ENCODE measurements at places on chromosomes 7 and 10. TPM values are rescaled to one million over a fixed set of nuclear protein-coding genes. Genes with fewer than 3 reads are reported as not detected.

The LEP gene
- total RNA-seq, result not detected

The TAF5 gene
- 15.1 TPM for total RNA-seq

The TYW1B gene
- total RNA-seq, result 4.6 TPM

The DPP6 gene
- not detected for total RNA-seq

The METTL2B gene
- total RNA-seq, result 27.3 TPM

The CNNM1 gene
- 0.57 TPM for total RNA-seq

The LBX1 gene
- total RNA-seq, result not detected

The ABCB8 gene
- 57.5 TPM for total RNA-seq

The JCAD gene
- 0.12 TPM for total RNA-seq

The DYDC2 gene
- not detected for total RNA-seq

The CRPPA gene
- 0.58 TPM for total RNA-seq

The MYOZ1 gene
- not detected for total RNA-seq

The JAZF1 gene
- total RNA-seq, result 7.6 TPM

The UNCX gene
- not detected for total RNA-seq

The CPA5 gene
- not detected for total RNA-seq

The TET1 gene
- total RNA-seq, result 3.7 TPM

The CTNNA3 gene
- 0.58 TPM for total RNA-seq

The OR9A2 gene
- not detected for total RNA-seq

The AQP1 gene
- 0.12 TPM for total RNA-seq

The SSC4D gene
- total RNA-seq, result 0.32 TPM

The PKD1L1 gene
- 0.12 TPM for total RNA-seq

The MTURN gene
- total RNA-seq, result 3.7 TPM

The SLIT1 gene
- total RNA-seq, result 1.6 TPM

The VWA2 gene
- total RNA-seq, result not detected

The MPP7 gene
- total RNA-seq, result 20.2 TPM

The GPR26 gene
- total RNA-seq, result not detected

The PNLIPRP3 gene
- total RNA-seq, result not detected

The RAMP3 gene
- not detected for total RNA-seq

The MNX1 gene
- not detected for total RNA-seq

The MYL10 gene
- total RNA-seq, result not detected

The TMEM178B gene
- 0.25 TPM for total RNA-seq

The EIF3B gene
- 148 TPM for total RNA-seq

The OR2A7 gene
- 3.5 TPM for total RNA-seq

The ZNF398 gene
- 15.3 TPM for total RNA-seq

The PILRA gene
- total RNA-seq, result 2.7 TPM

The BLOC1S2 gene
- total RNA-seq, result 46.9 TPM

The C10orf143 gene
- total RNA-seq, result 5.8 TPM

The HGF gene
- total RNA-seq, result not detected

The VWC2 gene
- total RNA-seq, result not detected

The STN1 gene
- total RNA-seq, result 46.5 TPM

The MMRN2 gene
- not detected for total RNA-seq

The FAM171A1 gene
- total RNA-seq, result 11.7 TPM

The MRPS33 gene
- 72.6 TPM for total RNA-seq

The TAC1 gene
- total RNA-seq, result not detected

The LOXL4 gene
- not detected for total RNA-seq

The TMEM26 gene
- not detected for total RNA-seq

All from activated CD4-positive, alpha-beta T cell treated with anti-CD3 and anti-CD28 coated beads, Interleukin-2, amount 10 ng/mL, durations not matched to agents 7 days and 5 days (primary cell).